ENCODE measurements at places on chromosomes 12 and 14. TPM values are rescaled to one million over a fixed set of nuclear protein-coding genes. Genes with fewer than 3 reads are reported as not detected.

- no peaks in the 10 kb centered on the region for H3K36me3 ChIP-seq
- no peak for DNase-seq
- no peak overlapping the region for H3K4me3 ChIP-seq
- no peaks in the 10 kb centered on the region for H3K27me3 ChIP-seq
- no peak overlapping the region for H3K27ac ChIP-seq
These were observed 92.3 kb upstream of the SLCO1C1 start for GRCh38 chr12:20602641-20603391.

GRCh38 chr14:81430235-81430634 lies 30.1 kb upstream of the STON2 start:
- no peaks in the 10 kb centered on the region for H3K36me3 ChIP-seq
- DNase-seq = no peak
- no peak overlapping the region for H3K27ac ChIP-seq
- peaks cover under 1% of the 10 kb centered on the region for H3K4me1 ChIP-seq

Gene WNT1
- total RNA-seq = 0.33 TPM

Gene FGD4
- total RNA-seq = 0.08 TPM

GRCh38 chr12:20351406-20351805 lies 16.9 kb upstream of the PDE3A start:
- DNase-seq = no peak
- H3K36me3 ChIP-seq = no peaks in the 10 kb centered on the region
- no peaks in the 10 kb centered on the region for H3K27me3 ChIP-seq
- H3K27ac ChIP-seq = no peak overlapping the region
- H3K4me3 ChIP-seq = no peak overlapping the region

- DNase-seq = no peak
- no peak overlapping the region for H3K27ac ChIP-seq
- peaks cover 16% of the 10 kb centered on the region for H3K27me3 ChIP-seq
These were observed 129.9 kb upstream of the FRMD6 start for GRCh38 chr14:51521764-51522163.

GRCh38 chr12:121124402-121125109 lies 8.1 kb upstream of the P2RX7 start:
- peak overlapping the region; percentile 24 for H3K27ac ChIP-seq
- peaks cover 9% of the 10 kb centered on the region for H3K36me3 ChIP-seq
- peak; percentile 39 for DNase-seq
- peaks cover 20% of the 10 kb centered on the region for H3K27me3 ChIP-seq
- no peak overlapping the region for H3K4me3 ChIP-seq

All from activated CD4-positive, alpha-beta memory T cell treated with anti-CD3 and anti-CD28 coated beads, Interleukin-2, amount 10 ng/mL, durations not matched to agents 7 days and 5 days (primary cell).